ENCODE measurements at places on chromosomes 5 and 9.

DNA sequence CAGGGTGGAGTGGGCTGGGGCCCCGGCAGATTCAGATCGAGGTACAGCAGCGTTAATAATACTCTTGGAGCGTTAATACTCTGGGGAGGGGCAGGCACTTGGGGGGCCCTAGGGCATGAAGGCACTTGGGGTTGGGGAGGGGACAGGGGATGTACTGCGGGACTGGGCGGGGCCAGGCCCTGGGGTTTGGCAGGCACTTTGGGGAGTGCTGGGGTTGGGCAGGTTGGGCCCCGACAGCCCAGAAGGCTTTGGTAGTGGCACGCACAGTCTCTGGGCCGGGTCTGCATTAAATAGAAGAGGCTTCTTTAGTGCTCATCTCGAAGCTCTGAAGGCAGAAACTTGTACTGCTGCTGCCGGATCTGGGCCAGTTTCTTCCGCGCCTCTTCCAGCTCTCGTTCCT, 7.8 kb upstream of the TPM2 start:
- DNase-seq, result no peak

DNA sequence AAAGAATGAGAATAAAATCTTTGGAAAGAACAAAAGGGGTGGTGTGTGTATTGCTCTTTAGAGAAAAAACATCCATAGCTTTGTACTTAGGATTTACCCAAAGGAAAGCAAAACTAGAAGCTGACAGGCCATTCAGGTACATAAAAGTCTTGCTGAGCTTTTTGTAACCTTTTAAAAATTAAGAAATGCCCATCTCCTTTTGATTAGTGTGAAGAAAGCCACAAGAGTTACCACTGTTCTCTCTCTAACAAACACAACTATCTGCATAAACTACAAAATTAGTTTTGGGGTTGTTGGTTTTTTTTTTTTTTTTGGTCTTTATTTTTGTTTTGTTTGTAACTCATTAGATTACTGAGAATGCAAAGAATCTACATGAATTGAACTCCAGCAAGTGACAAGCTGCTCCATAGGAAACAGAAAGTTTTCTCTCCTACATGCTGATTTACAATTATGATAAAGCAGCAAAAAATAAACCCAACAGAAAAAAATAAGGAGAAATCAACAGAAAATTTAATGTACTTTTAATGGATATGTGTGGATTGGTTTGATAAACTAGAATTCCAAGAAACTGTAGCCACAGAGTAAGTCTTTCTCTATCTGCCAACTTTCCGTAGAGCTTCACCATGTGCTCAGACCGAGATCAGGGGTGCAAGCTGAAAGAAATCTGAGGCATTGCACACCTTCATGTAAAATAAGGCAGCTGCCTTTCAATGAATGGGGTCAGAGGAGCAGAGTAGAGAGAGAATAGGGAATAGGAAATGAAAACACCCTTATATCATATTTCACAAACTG, 12.3 kb downstream of the BAAT start:
- DNase-seq, result no peak

- DNase-seq, result no peak
These were observed 102.9 kb downstream of the C9orf152 start for GRCh38 chr9:110105107-110105506.

DNA sequence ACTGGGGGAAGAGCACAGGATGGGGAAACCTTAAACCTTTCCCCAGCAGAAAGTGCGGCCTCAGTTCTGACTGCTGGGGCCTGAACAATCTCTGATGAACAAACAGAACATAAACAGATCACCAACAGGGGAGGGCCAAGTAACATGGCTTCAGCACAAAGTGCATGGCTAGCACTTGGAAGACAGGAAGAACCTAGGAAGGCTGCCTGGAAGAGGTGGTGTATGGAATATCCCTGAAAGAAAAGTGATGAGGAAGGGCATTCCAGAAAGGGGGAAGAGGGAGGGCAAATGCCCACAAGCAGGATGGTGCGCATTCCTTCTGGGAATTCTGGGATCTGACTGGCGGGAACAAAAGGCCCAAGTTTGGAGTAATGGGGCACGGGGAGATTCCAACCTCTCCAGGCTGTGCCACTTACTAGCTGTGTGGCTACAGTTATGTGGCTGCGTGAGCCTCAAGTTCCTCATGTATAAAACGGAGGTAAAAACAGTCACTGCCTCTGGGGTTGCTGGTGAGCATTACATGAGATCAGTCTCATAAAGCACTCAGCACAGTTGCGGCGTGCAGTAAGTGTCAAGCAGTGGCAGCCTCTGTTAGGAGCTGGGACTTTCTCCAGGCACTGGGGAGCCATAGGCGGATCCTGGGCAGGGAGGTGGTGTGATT, 1.6 kb downstream of the PDGFRB start:
- no peak for DNase-seq

GRCh38 chr9:135209136-135209535, 121.7 kb downstream of the OLFM1 start:
- DNase-seq, result no peak

GRCh38 chr5:120293796-120294195, 170.3 kb upstream of the PRR16 start:
- DNase-seq, result no peak

- DNase-seq, result no peak
These were observed 558.6 kb upstream of the SEMA6A start for GRCh38 chr5:117133198-117133597.

- no peak for DNase-seq
These were observed 416.5 kb upstream of the POU5F2 start for GRCh38 chr5:94157704-94158539.

GRCh38 chr5:16552666-16553343, 64.0 kb downstream of the RETREG1 start:
- peak; percentile 45 for DNase-seq

DNA sequence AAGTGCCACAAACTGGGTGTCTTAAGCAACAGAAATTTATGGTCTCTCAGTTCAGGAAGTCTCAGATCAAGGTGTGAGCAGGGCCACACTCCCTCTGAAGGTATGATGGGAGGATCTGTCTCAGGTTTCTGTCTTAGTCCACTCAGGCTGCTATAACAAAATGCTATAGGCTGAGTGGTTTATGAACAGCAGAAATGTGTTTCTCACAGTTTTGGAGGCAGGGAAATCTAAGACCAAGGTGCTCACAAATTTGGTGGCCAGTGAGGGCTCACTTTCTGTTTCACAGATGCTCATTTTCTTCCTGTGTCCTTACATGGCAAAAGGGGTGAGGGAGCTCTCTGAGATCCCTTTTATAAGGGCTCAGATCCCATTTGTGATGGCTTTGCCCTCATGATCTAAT, 281.4 kb downstream of the CWC27 start:
- no peak for DNase-seq

GRCh38 chr5:80308526-80308925, 11.3 kb upstream of the SPZ1 start:
- DNase-seq, result no peak

DNA sequence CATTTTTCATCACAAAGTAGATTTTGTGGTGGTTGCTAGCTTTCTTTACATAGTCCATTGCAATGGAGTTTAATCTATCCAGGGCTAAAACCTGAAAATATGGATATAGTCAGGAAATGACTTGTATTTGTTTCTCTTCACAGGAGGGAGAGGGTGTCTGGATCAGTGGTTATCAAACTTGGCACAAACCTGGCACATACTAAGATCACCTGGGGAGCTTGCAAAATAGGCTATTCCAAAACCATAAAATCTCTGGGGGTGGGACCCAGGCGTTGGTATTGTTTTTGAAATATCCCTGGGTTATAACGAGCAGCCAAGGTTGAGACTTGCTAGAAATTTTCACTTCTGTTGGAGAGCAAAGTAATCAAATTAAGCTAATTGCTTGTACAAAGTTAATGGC, 179.9 kb downstream of the PCSK1 start:
- DNase-seq, result no peak

DNA sequence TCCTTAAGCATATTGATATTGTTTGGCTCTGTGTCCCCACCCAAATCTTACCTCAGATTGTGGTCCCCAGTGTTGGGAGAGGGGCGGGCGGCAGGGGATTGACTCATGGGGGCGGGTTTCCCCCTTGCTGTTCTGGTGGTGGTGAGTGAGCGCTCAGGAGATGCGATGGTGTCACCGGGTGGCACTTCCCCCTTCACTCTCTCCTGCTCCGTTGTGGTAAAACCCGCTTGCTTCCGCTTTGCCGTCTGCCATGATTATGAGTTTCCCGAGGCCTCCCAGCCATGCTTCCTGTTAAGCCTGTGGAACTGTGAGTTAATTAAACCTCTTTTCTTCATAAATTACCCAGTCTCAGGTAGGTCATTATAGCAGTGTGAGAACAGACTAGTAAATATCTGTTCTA, 229.1 kb downstream of the IRX2 start:
- DNase-seq, result no peak

GRCh38 chr5:7803937-7804336, 47.0 kb downstream of the CFAP90 start:
- DNase-seq, result no peak

- no peak for DNase-seq
These were observed 358.8 kb upstream of the TRPC7 start for GRCh38 chr5:136724161-136724560.
